ENCODE measurements at places on chromosomes 11 and 22.

DNA sequence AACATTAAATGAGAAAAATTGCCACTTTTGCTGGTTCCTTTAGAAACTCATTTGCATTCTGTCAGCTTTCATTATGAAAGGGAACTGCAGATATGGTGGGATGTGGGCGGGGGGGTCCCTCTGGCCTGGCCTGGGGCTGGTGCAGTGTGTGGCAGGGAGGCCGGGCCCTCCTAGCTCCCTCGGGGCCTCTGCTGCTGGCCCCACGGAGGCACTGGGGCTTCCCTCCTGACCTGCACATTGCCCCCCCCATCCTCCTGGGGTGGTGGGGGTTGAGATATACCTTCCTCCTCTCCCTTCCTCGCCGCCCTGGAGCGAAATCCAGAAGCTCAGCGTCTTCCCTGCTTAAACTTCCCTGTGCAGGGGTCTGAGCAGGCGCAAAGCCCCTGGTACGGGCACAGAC lies 1005.9 kb downstream of the BRD1 start:
- no peak for DNase-seq

- DNase-seq = no peak
These were observed 53.1 kb upstream of the B3GAT1 start for GRCh38 chr11:134464981-134465730.

DNA sequence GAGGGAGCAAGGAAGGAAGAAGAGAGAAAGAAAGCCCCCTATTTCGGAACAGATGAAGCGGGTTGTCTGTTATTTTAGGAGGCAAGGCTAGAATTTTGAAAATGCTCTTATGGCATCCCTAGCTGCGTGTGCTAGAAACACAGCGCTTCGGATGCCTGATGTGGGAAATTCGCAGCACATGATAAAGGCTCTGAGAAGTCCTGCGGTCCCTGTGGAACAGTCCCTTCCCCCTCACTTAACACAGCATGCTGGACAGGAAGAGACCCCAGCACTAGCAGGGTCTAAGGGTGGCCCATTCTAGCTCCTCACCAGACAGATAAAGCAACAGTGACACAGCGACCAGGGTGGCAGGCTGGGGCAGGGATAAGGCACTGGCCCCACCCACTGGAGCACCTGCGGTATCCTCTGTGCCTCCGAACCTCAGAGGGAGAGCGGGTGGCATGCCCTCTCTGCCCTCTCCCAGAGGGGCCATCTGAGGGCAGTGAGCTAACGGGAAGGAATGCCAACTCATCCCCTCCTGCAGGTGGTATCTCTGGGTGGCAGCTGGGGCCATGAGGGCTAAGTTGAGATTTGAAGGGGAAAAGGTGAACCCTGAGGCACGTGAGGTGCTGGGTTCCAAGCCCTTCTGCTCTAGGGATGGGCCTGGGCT lies 75.7 kb downstream of the SCUBE1 start:
- DNase-seq = no peak

DNA sequence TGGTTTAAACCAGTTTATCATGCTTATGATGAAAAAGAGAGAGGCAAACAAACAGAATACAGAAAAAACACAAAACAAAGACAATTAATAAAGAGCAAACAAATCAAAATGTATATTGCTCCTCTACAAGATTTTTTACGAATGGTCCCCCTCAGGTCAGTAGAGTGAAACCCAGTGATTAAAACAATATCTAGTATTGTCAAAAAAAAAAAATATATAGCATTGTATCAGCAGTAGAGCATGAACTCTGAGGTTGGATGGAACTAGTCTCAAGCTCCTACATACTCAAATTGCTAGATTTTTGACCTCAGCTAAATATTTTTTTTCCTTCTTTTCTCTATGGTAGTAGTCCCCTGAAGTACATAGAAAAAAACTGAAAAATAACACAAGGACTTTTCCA lies 290.3 kb upstream of the LUZP2 start:
- DNase-seq = no peak

GRCh38 chr11:6617315-6617781 lies 1.9 kb downstream of the TPP1 start:
- no peak for DNase-seq

DNA sequence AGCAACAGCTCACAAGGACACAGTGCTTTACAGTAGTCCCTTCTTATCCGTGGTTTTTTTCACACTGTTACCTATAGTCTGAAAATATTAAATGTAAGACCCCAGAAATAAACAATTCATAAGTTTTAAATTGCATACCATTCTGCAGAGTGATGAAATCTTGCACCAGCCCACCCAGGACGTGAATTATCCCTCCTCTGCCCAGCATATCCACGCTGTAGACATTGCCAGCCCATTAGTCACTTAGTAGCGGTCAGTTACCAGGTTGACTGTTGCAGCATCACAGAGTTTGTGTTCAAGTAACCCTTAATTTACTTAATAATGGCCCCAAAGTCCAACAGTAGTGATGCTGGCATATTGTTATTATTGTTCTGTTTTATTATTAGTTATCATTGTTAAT lies 3.6 kb downstream of the CLTCL1 start:
- no peak for DNase-seq

- no peak for DNase-seq
These were observed 36.6 kb upstream of the NCR3LG1 start for GRCh38 chr11:17314904-17315426.

DNA sequence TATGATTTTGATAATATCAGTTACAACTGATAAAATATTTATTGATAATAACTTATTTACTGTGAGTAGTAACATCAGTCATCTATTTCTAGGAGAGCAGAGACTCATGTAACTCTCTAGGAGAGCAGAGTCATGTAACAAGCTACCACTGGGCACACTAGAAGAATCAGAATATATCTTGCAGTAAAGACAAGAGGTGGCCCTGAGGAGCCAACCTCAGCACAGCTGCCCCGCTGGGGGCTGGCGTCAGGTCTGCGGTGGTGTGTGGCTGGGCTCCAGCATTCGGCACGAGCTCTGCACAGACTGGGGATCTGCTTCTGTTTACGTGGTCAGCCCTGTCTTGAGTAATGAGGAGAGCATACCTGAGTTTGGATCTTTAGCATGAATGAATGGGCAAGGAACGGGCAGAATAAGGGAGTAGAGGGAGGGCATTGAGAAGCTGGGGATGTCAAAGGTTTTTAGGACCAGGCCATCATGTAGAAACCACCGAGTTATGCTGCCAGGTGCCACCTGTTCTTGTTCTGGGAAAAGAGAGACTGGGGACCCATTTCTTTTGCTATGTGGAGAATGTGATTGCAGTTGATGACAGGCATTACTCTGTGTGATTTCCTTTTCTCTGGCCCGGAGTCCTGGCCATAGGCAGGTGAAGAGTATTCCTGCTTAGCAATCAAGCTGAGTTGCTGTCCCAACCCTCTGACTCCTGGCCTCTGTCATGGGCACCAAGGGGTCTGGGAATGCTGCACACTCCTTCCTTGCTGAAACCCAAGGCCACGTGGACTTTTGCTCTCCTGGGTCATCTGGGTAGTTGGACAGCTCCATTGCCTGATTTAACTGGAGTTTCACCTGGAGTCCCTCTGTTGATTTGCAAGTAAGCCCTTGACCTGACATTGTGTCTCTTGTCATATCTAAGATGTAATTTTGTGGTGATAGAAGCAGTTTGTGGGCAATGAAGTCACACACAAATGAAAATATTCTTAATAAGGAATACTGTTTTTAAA lies 50.9 kb upstream of the HEPHL1 start:
- no peak for DNase-seq

Data from hypothalamus (tissue), 51 donors.